Stimulated activated CD8-positive, alpha-beta memory T cell treated with anti-CD3 and anti-CD28 coated beads, Interleukin-15, amount 100 ng/mL, for 1 hour (primary cell): ENCODE measurements at places on chromosomes 13 and 19.

DNA sequence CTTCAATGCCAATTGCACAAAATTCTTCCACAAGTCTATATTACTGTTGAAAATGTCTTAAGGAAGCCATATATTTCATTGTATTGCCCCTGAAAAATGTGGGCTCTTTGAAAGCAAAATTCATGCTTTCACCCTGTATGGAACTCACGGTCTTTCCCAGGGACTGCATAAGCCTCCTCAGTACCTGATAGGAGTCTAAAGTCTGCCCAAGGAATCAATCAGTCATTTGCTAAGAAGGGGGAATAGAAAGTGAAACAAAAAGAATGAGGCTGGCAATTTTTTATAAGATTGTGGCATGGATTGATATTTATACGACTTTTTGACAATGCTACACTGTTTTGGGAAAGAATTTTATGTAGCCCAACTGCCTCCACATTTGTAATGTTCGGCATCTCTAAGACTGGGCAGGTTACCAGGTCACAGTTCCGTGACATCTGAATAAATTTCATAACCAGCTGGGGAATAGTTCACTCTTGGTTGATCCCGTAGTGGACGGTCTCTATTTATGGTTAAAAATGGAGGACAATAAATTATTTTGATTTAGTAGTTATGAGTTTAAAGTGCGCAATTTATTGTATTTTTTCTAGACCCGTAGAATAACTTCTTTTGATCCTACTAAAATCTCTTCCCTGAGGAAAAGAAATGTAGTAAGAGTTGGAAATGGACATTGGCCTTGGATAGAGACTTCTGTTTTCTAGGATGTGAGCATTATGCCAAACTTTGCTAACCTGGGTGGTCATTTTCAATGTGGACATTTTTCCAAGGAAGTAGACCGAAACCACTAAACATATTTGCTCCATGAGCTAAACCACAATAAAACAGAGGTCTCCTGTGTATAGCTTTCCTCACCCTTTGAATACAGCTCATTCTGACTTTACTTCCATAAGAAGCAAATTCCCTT lies 1585.4 kb downstream of the EFNB2 start:
- DNase-seq, result no peak

DNA sequence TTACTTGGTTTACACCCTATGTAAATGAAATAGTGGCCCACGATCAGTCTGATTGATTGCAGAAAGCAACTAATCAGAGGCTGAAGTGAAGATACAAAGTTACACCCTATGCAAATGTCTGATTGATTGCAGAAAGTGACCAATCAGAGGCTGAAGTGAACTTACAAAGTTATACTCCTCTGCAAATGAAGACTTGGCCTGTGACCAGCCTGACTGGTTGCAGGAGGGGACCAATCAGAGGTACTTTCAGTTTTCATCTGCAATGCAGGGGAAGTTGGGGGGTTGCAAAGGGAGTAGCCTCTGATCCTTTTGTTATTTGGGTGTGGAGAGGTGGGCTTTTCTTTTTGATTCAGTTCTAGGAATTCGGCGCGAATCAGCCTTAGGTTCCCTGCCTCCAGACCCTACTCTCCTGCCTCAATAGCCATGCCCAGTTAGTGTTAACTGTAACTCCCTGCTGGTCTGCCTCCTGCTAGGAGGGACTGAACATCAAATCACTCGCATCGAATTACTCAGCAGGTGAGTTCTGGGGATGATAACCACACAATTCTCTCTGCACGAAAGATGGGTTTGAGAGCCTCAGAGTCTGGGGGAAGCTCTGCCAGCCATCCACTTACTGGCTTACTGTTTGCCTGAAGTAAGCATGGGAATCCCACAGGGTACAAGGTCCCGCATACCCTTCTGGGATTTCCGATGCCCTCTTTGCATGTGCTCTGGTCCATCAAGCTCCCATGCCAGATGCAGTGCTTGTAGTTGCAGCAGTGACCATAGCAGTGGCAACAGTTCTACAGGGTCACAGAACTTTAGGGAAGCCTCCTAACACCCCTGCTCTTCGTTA lies 7.5 kb downstream of the ARL11 start:
- no peak for DNase-seq

GRCh38 chr13:112902669-112903068 lies 66.3 kb upstream of the MCF2L start:
- DNase-seq, result no peak

DNA sequence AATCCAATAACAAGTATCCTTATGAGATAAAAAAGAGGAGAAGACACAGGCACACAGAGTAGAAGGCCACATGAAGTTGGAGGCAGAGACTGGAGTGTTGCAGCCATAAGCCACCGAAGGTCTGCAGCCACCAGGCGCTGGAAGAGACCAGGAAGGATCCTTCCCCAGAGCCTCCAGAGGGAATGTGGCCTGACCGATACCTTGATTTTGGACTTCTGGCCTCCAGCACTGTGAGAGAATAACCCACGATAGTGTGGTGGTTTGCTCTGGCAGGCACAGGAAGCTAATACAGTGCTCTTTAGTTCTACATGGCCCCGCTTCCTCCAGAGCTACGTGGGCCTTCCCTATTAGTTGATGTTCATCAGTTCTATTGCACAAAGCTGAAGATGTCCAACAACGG lies 15.3 kb upstream of the SULT2A1 start:
- DNase-seq, result no peak

GRCh38 chr13:49308921-49309408 lies 61.2 kb downstream of the CDADC1 start:
- no peak for DNase-seq

GRCh38 chr13:27273658-27274425 lies 3.2 kb downstream of the RASL11A start:
- no peak for DNase-seq

- no peak for DNase-seq
Observed at GRCh38 chr19:55114566-55115145, 2.8 kb downstream of the PPP1R12C start.
